ENCODE measurements at places on chromosomes 7 and 10.

DNA sequence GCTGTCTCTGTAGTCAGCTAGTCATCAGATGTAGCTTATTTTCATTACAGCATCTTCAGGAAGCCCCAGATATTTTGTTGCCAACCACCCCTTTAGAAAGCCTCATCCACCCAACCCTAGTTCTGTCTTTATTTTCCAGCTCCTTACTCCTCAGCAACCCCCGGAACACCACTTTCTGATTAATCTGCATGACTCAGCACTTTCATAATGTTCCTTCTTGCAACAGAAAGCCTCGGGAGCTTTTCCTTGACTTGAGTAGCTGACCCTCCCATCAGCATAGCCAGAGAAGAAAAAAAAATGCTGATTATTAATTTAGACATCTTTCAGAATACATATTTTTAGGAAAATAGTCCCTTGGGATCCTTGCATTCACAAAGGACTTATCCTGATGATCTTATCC is 244.0 kb upstream of the CXCL12 start:
- no peak for DNase-seq

- DNase-seq, result no peak
Observed at GRCh38 chr10:107091126-107091525, 73.4 kb downstream of the SORCS1 start.

DNA sequence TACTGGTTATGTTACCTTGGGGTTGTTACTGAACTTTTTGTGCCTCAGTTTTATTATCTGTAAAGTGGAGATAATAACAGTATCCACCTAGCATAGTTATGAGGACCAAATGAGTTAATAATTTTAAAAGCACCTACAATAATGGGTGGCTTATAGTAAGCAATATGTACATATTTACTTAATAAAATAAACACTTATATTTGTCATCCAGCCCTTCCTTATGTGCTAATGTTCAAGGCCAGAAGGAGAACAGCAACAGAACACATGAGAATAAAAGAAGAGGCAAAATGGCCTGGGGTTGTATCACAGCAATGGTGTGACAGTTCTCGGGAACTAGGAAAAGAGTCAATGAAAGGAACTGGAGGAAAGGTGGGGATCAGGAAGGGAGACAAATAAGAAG is 255.4 kb upstream of the LRGUK start:
- DNase-seq, result no peak

GRCh38 chr7:80632139-80632538 is 6.3 kb upstream of the CD36 start:
- DNase-seq, result no peak

GRCh38 chr7:13748998-13749397 is 240.5 kb downstream of the ETV1 start:
- no peak for DNase-seq

GRCh38 chr7:6256677-6257535 is 15.5 kb downstream of the CYTH3 start:
- DNase-seq, result no peak

- DNase-seq, result no peak
Observed at GRCh38 chr7:95324431-95324830, at the start of gene PON1. Gene PON1, minus strand, starts transcription at chr7:95324532. Its CDS starts 57 bp downstream, at chr7:95324475.

- no peak for DNase-seq
Observed at GRCh38 chr10:76675951-76676587, 961.5 kb downstream of the KCNMA1 start.

- DNase-seq, result no peak
Observed at GRCh38 chr7:159051916-159052315, 92.8 kb downstream of the VIPR2 start.

DNA sequence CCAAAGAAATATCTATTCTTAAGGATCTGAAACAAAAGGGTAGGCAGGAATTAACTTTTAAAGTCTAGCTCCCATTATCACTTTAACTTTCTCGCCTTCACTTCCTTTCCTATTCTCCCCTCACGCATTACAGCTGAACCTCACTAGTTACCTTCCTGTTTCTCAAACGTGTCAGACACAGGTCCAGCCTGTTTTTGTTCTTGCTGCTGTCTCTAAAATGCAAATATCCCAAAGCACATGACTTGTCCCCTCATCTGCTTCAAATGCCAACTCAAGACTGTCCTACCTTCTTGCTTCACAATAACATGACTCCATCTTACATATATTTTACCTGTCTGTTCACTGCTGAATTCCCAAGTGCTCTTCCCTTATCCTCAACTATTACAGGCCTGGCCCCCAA is 17.6 kb downstream of the ZDHHC6 start:
- DNase-seq, result no peak
